ENCODE measurements at places on chromosomes 6 and 20.

DNA sequence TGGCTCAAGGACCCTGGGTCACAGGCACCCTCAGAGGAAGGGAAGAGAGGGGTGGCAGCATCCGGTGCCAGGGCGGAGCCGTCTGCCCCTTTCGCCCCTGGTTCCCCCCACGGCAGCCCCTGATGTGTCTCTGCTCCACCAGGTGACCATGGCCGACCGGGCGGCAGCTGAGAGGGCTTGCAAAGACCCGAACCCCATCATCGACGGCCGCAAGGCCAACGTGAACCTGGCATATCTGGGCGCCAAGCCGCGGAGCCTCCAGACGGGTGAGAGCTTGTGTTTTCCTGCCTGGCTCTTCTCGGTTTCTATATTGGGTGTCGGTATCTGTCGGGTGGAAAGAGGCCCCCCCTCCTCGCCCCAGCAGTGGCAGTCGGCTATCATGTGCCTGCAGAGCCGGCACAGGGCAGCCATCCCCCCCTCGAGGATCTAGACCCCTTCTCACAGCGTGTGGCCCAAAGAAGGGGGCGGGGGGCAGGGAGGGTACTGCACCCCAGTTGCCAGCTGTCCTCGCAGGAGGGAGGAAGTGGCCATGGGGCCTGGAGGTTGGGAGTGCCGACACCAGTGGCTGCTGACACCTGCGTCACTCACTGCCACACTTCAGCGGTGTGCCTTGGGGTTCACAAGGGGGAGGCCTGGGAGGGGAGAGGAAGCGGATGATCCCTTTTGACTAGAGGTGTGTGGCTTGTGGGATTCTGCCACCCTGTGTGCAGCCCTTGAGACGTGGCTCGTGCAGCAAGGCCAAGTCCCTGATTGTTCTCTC is 1.5 kb downstream of the RBM38 start:
- DNase-seq: no peak

DNA sequence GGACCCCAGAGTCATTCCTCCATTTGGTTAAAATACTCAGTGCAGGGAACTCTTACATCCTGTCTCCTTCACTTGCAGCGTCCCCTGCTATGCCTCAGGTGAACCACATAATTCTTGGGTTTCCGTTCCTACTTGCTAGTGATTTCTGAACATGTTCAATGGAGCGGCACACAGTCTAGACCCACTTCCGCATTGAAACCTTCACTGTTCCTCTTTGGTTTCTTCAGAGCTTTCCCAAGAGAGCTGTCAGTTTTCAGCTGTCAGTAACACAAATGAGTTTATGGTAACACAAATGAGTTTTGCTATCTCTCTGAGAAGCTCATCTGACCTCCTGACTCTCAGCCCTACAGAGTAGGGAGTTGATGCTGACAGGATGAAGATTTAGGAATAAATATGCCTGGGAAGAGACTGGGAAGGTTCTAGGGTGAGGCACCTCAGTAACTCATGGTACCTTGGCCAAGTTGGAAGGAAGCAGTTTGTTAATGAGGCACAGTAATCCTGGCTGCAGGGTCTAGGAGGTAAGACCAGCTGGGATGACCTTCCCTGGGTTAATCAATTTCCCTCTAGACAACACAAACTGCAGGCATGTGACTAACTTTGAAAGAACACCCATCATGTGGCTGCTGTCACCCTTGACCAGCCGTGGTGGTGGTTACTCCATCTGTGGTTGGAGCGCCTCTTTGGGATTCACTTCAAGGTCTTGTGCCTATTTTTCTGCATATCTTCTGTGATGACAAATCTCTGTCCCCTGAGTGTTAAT is 5.4 kb downstream of the SYS1 start:
- DNase-seq: no peak

DNA sequence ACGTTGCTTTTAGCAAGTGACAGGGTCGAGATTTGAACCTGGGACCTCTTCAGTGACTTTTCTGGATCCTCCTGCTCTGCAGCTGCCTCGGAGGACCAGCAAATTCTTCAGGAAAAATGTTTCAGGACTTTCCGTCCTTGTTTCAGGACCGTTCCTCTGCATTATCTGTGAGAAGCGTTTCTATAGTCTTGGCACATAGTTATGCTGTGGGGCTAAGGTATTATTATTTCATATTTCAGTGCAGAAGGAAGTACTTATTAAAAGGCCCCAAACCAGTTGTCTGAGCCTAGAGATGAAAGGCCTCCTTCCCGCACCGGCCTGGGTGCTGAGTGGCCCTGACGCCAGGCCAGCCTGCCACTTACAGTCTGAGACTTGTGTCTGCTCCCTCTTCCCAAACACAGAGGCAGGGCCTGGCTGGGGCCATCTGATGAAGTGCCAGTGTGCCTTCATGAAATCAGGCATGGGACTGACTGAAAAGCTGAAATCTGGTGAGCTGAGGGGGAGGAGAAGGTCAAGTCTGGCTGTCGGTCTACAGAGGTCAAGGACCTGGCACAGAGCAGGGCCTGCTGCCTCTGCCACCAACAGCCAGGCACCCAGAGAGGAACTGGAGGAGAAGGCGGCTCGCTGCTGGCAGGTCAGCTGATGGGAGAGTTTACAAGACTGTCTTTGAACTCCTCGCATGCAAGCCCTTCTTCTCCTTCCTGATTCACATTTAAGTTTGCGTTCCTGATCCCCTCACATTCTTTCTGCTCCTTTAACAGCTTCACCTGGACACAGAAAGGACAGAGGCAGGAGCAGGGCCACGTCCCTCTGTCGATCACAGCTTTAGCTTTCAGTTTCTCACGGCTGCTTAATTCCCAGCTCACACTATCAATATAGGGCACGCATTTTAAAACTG is 8.9 kb upstream of the QKI start:
- no peak for DNase-seq

DNA sequence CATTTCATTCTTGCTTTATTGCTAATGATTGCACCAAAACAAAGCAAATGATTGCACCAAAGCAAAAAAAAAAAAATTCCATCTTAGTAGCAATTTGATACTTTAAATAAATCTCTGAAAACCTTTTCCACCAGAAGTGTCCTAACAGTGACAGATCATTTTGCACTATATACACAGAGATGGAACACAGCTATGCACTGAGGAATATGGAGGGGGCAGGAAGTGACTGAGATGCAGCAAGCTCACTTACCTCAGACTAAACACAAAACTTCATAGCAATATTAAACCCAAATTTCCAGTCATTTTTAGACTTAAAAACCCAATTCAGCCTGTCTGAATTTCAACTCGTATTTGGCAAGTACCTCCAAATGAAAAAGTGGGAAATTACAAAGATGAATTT is 41.2 kb downstream of the HIVEP2 start:
- no peak for DNase-seq

GRCh38 chr6:88775866-88776571 is 187.4 kb downstream of the RNGTT start:
- DNase-seq: no peak

DNA sequence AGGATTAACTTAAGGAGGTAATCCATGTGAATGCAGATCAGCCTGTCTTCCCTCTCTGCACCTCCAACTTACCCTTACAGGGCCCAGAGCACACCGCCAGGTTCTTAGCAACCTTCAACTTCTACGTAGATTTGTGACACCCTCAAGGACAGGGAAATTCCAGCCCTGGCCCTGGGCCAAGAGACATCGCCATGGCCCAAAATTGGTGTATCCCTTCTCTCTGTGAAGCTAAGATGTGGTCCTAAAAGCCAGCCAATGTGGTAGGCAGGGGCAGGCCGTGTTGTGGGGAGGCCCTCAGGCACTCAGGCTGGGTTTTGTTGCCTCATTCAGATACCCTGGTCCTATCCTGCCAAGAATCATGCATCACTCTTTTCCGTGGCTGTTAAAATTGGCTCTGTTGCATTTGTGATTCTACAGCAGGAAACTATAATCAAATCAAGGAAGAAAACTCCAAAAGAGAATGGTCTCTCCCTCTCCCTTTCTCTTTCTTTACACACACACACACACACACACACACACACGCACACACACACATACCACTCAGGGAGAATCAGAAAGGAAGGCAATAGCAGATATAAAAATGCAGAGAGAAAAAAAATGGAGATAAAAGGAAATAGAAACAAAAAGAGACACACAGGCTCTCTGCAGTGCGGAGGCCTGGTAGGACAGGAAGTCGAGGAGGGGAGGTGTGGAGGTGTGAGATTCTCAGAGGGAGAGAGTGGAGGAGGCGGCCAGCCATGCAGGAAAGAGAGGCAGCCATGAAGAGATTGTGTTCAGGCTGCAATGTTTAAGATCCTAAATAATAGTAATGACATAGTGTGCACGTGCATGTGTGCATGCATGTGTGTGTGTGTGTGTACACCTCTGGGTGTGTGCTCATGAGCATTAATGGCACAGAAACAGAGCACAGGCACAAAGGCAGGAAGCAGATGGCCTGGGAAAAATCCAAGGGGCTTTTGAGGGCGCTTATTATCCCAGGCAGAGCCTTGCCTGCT is 201.8 kb upstream of the LRFN2 start:
- no peak for DNase-seq

GRCh38 chr6:44653761-44654218 is 266.3 kb downstream of the CDC5L start:
- no peak for DNase-seq

Measured in brain pericyte (primary cell).